ENCODE measurements at places on chromosomes 2 and 18.

DNA sequence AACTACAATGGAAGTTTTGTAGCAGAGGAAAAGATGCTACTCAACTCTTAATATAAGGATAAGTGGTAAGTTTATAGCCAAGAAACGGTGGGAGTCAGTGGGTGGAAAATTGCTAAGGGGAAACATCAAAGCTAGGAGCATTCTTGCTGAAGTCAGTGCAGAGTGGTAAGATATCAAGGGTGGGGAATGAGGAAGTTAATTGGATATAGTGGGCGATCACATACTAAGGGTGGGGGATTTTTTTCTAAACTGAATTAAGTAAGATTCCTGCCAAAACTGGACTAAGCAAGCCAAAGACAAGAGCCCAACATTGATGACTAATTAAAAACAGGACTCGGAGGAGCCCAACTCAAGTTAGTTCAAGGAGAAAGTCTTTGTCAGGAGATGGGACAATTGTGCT is 525.4 kb downstream of the CCDC85A start:
- DNase-seq = no peak

GRCh38 chr2:172011812-172012575 is 12.2 kb downstream of the METAP1D start:
- no peak for DNase-seq

DNA sequence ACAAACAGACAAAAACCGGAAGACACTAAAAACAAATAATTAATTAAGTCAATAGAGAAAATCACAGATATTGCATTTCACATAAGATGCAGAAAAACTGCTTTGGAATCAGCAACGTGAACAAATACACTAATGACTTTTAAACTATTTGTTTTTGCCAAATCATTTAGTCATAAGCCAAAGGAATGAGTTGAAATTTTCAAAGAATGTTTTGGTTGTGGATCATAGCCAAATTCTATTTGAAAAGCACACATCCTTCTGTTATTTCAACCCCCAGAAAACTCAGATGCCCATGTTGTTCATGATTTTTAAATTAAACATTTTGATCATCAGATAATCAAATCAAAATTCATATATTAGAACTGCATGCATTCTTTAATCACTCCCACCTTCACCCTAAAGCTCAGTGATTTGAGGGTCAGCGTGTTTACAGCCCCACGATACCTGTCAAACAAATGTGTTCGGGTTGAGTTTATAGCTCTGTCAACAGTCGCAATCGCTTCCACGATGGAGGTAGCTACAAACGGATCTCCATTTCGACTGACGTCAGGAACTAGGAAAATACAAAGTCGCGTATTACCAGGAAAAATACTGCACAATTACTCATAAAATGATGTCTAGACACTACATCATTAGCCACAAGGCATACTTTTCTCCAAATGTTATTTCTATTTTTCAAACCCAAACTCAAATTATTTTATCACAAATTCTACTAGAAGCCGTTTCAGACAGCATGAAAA is 90.2 kb downstream of the PXDN start:
- no peak for DNase-seq

DNA sequence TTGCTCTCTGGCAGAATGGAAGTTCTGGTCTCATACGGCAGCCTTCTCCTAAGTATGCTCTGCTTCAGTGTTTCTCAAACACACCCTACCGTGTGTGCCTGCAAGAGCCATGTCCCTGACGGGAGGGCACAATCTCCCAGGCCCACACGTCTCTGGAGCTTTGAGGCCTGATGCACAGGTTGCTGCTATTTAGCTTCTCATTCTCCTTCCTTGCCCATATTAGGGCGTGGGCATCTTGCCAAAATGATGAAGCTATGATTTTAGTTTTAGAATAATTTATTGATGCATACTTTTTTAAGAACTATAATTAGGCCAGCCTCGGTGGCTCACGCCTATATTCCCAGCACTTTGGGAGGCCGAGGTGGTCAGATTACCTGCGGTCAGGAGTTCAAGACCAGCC is 107.9 kb downstream of the RNF144A start:
- no peak for DNase-seq

- no peak for DNase-seq
Measured at GRCh38 chr18:27839141-27839540, 337.8 kb downstream of the CDH2 start.

DNA sequence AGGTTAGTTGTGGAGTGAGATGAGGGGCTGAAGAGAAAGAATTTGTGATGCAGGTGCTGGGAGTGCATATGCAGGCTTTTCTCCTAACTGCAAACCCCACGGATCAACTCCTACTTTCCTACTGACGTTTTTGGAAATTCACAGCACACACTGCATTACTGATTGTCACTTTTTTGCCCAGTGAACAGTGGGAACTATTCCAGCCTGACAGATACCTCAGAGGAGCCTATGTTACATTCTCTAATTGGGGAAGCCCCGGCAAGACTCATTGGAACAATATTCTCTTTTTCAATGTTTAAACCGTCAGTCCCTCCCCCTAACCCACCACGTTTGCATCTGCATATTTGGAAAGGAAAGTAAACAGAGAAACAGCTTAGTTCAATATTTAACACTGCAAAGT is 126.2 kb downstream of the DPP4 start:
- no peak for DNase-seq

DNA sequence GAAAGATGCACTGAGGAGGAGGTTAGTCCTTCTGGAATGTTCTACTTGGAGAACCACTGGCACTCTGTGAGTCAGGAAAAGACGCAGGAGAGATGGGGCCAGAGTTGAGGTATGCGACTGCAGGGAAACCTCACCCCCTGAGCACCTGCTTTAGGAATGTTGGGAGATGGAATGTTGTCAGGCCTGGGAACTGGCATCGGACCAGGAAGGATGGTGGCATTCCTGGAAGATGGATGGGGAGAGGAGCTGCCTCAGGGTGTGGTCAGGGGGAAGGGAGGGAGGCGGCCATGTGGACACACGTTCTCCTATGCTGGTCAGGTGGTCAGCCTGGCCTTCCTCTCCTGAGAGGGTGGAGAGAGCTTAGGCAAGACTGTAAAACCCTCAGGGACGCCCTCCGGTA is 146.3 kb downstream of the CELF4 start:
- no peak for DNase-seq

DNA sequence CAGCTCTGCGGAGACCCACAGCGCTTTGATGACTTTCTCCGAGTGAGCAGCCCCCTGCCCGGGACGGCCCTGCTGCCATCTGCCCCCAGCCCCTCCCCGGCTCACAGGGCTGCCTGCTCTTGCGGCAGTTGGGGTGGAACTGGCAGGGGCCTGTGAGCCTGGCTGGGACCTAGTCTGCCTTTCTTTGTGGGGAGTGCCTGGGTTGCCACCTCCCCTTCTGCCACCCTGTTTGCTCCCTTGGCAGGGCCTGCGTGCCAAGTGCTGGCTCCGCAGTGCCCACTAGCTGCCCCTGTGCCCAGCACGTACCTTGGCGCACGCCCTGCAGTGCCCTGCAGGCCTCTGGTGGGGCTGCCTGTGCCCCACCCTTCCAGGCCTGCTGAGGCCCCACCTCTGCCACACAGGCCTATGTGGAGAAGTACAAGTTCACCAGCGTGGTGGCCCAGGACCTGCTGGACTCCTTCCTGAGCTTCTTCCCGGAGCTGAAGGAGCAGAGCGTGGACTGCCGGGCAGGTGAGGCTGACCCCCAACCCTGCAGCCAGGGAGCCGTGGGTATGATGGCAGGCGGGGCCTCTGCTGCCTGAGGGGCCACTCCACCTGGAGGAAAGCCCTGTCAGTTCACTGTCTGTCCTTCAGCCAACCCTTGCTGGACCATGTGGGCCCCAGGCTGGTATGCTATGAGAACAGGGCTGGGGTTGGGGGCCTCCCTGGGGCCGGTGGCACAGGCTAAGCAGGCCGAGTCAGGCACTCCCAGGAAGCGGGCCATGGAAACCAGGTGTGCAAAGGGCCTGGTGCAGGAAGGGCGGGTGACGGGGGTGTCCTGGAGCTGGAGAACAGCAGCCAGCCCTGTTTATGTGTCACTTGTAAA is 7.0 kb downstream of the RNPEPL1 start:
- no peak for DNase-seq

DNA sequence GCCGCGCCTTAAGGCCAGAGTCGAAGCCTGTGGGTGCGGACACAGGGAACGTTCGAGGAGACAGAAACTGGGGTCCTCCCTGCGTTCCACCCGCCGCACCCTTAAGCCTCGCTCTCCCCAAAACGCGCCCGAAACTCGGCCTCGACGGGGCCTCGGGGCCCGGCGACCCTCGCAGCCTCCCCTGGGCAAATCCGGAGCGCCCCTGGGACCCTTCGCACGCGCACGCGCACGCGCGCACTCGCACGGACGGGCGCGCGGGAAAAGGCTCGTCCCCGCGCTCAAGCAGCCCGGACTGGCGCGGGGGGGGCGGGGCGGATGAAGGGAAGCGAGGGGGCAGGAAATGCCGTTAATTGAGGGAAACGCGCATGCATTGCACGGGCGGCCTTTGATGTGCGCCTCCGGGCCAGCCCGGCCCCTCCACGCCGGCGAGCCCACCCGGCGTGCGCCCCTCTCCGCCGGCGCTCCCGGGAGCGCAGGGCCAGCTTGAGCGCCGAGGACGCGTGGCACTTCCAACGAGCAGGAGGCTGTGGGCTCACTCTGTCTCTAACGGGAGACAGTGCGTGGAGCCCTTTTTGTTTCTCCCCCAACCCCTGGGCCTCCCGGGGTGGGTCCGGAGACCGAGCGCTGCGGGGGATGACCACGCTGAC is 5.4 kb upstream of the SALL3 start:
- no peak for DNase-seq

- no peak for DNase-seq
Measured at GRCh38 chr2:56449449-56449860, 265.7 kb downstream of the CCDC85A start.

DNA sequence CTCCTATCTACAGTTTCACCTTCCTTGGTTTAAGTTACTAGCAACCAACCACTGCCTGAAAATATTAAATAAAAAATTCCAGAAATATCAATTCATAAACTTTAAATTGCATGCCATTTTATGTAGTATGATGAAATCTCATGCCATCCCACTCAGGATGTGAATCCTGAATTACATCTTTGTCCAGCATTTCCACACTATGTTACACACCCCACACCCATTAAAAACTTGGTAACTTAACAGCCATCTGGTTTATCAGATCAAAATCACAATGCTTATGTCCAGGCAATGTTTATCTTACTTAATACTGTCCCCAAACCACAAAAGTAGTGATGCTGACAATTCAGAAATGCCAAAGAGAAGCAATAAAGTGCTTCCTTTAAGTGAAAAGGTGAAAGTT is 21.6 kb downstream of the CUL3 start:
- no peak for DNase-seq

GRCh38 chr18:3972291-3972930 is 482.7 kb downstream of the DLGAP1 start:
- no peak for DNase-seq

GRCh38 chr18:62572456-62572855 is 49.6 kb downstream of the ZCCHC2 start:
- DNase-seq = no peak

- DNase-seq = no peak
Measured at GRCh38 chr18:34921226-34921625, 120.0 kb upstream of the MAPRE2 start.

- DNase-seq = no peak
Measured at GRCh38 chr2:39445934-39446333, 8.8 kb upstream of the MAP4K3 start.

GRCh38 chr18:44541781-44542180 is 138.9 kb upstream of the SETBP1 start:
- no peak for DNase-seq

GRCh38 chr2:84792856-84793522 is 87.9 kb downstream of the TRABD2A start:
- no peak for DNase-seq

DNA sequence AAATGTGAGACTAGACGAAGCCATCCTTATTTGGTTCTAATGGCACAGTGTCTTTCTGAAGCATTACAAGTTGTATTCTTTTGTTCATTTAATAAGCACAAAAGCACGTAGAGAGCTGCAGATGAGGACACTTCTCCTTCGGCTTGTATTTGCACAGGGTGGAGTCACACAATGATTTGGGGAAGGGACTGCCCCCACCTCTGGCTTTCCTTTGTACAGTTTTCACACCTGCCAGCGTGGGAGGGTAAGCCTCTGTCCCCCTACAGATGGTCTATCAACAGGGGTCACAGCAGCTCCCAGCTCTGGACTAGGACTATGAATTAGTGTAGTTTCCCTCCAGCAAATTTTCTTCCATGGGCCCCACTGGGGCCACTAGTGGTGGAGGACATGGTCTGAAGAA is 108.2 kb upstream of the KLHL14 start:
- DNase-seq = no peak

GRCh38 chr2:142557391-142557790 is 320.1 kb upstream of the KYNU start:
- no peak for DNase-seq

DNA sequence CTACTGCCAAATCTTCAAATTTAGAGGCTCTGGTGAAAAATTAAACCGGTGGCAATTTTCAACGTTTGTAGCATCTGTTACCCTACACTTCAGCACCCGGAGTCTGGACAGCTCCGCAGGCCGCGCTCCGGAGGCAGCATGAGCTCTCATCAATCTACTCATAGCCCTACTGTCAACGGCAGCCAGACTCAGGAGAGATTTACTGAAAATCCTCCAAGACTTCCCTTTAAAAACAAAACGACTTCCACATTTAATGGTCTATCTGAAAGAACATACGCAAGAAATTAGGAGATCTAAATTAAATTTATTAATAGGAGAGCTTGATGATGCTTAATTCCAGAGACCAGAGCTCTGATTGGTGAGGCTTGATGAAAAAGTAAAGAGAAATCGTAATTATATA is 970 bp upstream of the ADCYAP1 start:
- DNase-seq = no peak

DNA sequence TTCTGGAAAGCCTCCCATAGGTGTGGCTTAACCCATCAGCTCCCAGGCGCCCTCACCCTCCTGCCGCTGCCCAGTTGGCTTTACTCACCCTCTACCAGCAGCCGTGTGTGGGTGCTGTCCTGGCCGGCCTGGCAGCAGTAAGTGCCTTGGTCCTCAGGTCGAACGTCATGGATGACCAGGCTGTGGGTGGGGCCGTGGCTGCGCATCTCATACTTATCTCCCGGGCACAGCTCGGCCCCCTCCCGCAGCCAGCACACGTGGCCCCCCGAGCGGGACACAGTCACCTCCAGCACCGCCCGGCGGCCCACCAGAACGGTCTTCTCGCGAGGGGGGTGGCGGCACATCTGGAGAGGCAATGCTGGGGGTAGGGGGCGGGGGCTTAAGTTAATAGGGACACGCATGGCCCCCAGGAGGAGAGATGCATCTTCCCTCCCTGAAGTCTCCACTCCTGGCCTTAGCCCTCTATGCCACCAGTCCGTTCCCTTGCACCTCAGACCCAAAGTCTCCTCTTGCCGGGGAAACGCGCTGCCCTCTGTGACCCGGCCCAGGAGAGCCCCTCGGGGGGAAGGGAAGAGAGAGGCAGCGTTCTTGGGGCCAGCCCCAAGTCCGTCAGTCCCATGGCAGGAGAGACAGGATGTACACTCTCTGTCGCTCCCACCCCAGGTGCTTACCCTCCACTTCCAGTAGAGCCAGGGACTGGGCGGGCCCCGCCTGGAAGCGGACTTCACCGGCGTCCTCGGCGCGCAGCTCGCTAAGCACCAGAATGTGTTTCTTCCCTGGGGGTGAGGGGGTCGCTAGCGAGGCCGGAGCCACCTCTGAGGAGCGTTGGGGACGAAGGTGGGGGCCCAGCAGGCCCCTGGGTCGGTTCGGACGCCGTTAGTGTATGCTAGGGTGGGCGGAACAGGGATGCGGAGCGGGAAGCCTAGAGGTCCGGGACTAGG is 7.9 kb downstream of the TMEM198 start:
- no peak for DNase-seq

- DNase-seq = no peak
Measured at GRCh38 chr2:32192418-32192817, 26.8 kb downstream of the SLC30A6 start.
